ENCODE measurements at places on chromosomes 2 and 18.

DNA sequence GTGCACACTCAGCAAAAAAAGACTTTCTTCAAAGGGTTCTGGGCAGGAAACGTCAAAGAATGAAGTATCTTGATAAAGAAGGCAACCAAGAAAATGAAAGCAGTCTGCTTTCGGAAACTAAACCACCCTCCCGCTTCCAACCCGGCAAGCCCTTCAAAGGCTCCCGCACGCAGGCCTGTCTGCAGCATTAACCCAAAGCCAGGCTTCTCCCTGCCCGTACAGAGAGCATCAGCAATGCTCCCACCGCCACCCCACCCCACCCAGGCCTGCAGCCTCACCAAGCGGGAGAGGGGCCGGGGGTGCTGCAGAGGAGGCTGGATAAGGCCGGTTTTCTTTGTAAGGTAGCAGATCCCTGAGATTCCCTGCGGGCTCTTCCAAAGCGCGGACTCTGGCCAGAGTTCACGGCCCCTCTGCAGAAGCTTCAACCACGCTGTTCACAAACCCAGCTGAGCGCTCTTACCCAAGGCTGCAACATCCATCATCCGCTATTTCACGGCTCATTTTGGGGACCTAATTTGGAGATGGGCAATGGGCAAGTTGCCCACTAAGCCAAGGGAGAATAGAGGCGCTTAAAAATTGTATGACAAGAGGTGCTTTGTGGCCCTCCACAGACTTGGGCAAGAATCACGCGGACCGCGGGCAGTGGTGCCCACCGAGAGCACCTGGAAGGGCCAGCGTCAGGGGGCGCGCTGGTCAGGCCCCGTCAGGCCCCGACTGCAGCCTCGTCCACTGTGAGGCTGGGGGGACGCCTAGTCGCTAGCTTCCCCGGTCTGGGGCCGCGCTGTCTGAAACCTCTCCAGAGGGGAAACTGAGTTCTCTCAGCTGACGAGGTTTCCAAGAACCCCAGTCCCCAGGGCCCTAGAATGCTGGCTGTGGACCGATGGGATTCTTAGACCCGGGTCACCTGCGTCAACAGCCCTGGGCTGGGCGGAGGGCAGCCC lies 225.4 kb upstream of the ID2 start:
- DNase-seq: peak; percentile 42

GRCh38 chr2:111194835-111195621 lies 74.3 kb downstream of the BCL2L11 start:
- no peak for DNase-seq

DNA sequence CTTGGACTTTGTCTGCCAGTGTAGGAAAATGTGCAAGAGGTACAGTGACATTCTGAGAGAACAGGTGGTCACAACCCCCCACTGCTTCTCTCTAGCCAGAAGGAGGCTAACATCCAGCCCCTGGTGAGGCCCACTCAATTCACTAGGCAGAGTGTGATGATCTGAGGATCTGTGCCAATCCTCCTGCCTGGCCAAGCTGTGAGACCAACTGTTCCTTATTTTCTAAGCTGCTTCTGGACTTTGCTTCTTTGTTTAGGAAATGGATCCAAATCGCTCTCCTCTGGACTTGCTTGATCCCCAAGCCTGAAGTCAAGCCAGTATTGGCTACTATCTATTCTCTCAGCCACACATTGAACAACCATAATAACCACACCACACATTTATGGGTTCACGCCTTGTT lies 202.8 kb downstream of the PIK3C3 start:
- DNase-seq: peak; percentile 49

DNA sequence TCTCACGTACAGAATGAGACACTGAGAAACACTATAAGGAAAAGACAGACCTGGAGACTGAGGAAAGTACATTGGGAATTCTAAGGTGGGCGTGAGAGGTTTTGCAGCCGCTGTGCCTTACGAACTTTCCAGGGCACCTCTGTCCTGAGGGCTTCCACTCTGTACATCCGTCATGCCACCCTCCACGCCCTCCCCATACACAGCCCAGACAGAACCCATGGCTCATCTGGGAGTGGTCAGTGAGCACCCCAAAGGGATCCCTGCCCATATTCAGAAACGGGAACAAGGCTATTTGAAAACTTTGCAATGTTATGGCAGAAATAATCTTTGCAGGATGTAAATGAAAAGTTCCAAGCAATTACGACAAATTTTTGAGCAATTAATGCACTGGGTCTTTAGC lies 95.4 kb upstream of the ZNF532 start:
- DNase-seq: no peak

DNA sequence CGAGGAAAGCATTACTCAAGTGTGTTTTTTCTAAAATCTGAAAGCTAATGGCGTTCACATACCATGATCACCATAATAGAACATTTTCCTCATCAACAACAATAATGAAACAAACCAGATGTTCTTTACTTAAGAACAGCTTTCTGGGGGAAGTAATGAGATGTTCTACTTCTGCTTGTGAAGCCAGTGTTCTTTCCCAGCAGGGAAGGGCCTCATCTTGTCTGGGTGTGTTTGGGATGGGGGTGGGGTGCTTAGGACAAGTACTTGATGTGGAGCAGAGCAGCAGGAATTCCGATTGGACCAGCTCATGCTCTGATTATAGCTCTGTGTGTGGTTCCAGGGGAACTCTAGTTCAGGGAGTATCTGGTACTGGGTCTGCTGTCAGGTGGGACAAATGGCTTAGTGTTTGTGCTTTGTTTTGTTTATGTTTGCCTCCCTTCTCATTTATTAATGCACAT lies 163.0 kb upstream of the NOSTRIN start:
- DNase-seq: no peak

DNA sequence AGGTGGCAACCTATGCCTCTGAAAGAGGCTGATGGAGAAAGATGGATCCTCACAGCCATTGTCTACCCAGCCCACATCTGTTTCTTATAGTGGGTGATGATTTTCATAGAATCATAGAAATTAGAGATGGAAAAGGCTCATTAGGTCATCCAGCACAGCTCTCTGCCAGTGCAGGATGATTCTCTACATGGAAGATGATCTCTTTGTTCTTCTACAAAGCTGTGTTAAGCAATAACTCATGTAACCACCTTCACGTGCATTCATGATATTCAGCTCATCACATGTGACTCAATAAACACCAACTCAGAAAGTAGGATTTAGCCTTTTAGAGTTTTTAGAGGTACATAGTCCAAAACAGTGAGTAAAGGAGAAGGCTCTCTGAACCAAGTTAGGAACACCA lies 539.4 kb upstream of the ID2 start:
- no peak for DNase-seq

Data from left lobe of liver (tissue), 2 donors.